ENCODE measurements at places on chromosomes 13 and 19. TPM values are rescaled to one million over a fixed set of nuclear protein-coding genes. Genes with fewer than 3 reads are reported as not detected.

- no peak for DNase-seq
Measured at GRCh38 chr13:74070065-74070464, 64.1 kb downstream of the KLF12 start.

The ZNF20 gene
- 2.1 TPM for polyA plus RNA-seq

The SULT2B1 gene
- polyA plus RNA-seq: 0.30 TPM

DNA sequence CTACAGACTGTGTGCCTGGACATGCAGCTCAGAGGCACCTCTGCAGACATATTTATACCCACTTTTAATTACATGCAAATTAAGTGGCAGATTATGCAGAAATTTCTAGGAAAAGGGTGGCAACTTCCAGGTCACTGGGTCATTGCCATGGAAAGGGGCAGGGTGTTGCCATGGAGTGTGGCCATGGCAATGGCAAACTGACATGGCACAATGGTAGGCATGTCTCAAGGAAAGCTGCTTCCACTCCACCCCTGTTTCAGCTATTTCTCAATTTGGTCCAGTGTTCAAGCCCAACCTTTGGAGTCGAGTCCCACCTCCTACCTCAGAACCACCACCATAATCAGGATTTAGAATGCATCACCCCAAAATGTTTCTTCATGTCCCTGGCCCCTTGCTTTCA is 170.7 kb upstream of the TSHZ3 start:
- no peak for DNase-seq

The CALR3 gene
- polyA plus RNA-seq: not detected

The TMPRSS9 gene
- polyA plus RNA-seq: 0.06 TPM

DNA sequence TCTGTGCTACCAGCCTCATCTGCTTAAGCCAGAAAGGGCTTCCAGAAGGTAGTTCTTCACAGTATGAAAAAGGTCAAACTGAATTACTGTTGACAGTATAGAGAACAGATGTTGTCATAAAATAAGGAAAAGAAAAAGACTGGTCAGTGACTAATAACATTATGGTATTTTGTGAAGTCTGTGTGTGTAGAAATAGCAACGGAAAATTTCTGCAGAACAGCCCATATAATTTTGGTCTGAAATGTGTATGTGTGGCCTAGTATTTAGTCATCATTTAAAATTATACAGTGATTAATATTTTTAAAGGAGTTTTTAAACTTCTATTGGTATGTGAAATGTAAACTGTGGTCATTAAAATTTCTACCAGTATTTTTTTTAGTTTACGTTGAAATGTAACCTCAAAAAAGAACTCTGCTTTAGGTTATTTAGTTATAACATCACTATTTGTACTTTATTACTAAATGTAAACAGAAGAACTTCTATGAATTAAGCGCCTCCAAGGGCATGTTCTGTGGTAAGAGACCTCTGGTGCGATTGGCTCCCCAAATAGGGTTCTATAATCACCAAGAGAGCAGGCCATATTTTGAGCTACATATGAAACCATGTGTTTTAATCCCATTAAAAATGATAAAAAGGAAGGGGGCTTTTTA is 3.3 kb upstream of the GPR183 start:
- DNase-seq: no peak

DNA sequence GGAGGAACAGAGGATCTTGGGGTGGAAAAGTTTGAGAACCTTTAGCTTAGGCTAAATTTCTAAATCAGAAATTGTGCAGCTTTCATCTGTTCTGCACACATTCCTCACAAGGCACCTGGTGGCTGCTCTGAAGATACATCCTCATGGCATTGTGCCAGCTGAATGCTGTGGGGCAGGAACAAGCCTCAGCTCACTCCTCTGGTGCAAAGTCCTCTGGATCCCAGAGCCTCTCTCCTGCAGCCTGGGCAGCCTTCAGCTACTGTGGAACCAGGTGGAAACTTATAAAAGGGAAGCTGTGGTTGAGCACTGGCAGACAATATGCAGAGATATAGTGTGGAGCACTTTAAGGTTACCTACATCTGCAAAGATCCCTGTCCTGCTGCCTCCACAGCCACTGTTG is 72.3 kb downstream of the KCTD12 start:
- DNase-seq: no peak

GRCh38 chr13:90618133-90618532 is 729.4 kb upstream of the MIR17HG start:
- no peak for DNase-seq
